Central memory CD4-positive, alpha-beta T cell (primary cell): ENCODE measurements at places on chromosomes 7 and 10.

GRCh38 chr10:61688551-61689308, 26.0 kb downstream of the CABCOCO1 start:
- DNase-seq, result no peak

DNA sequence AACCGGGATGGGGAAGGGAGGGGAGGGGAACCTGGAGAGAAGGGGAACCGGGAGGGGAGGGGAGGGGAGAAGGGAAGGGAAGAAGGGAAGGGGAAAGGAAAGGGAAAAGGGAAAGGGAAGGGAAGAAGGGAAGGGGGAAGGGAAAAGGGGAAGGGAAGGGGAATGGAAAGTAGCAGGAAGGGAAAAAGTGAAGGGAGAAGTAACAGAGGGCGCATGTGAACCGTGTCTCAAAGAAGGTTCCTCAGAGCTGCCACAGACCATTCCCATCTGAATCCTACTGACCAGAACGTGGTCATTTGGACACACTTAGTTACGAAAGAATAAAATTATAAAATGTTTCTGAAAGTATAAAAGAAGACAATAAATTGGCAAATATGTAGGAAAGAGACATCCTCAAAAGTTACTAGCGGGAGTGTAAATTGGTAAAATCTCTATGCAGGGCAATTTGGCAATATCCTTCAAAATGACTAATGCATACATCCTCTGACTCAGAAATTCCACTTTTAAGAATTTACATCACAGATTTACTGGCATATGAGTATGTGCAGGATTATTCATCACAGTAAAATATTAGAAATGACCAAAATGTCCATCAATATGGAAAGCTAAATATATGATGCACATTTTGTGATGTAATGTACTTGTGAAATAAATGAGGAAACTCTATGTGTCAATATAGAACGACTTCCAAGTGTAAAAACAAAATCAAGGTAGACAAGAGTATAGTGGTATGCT, 12.9 kb downstream of the C10orf67 start:
- no peak for DNase-seq

DNA sequence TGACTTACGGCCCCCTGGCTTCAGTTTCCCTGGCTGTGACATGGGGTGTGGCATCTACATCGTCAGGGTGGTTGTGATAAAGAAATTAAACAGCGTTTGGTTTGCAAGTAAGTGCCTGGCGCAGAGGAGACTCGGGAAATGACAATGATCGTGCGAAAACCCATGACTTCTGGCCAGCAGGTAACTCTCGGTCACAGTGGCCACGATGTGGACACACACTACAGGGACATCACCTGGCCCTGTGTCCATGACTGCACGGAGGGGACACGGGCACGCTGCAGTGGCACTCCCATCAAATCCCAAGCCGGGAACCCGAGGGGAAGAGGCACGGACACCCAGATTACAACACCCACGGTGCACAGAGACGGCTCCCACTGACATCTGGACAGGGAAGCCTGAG, 28.7 kb downstream of the PAPOLB start:
- DNase-seq, result no peak

- DNase-seq, result no peak
These were observed 241.5 kb downstream of the ELFN1 start for GRCh38 chr7:1911571-1911970.

- no peak for DNase-seq
These were observed 1016.4 kb upstream of the SORCS1 start for GRCh38 chr10:108180878-108181277.

DNA sequence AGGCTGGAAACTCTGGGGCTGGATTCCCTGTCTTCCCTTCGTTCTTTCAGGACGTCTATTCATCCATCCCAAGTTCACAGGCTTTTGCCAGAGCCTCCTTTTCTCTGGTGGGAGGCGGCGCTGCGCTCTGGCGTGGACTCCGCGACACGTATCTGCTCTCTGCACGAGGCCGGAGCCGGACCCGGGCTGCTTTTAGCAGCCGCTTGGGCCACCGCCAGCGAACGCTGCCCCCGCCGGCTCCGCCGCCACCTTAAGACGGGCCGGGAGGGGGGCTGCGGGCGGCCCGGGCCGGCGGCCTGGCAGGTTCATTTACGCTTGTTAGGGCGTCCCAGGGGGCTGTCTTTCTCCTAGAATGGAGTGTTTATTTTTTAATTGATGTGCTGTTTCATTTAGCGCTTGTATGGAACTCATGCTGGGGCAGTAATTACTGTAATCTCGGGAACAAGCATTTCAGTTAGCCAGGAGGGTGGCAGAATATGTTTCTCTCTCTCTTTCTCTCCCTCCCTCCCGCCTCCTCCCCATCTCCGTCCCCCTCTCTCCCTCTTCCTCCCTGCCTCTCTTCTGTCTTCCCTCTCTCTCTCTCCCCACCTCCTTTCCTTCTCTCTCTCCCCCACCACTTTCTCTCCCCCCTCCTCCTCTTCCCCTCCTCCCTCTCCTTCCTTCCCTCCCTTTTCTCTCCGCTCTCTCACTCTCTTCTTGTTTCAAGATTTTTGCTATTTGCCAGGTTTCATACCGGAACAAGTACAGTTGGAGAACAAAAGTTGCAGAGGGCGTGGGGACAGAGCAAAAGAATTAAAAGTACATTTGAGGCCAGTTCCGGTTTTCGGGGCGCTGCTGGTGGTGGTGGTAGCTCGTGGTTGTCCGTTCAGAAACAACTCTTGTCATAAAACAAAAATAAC, 1.3 kb upstream of the FZD8 start:
- no peak for DNase-seq
